GM19239 (cell line): ENCODE measurements at places on chromosomes 12 and 14.

DNA sequence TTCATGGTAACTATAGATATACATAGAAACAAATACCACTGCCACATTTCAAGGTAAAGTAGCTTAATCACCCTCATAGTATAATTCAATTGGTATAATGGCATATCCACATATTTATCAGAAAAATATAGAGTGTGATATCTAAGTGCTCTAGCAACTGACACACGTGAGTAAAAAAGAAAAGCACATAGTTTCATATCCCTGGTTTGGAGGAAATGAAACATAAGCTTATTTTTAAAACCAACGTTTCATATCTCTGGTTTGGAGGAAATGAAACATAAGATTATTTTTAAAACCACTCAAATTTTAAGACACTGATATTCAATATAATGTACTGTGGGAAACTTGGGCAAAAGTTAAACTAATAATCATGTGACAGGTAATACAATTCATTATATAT, 2.1 kb downstream of the OR6C70 start:
- no peak for DNase-seq

DNA sequence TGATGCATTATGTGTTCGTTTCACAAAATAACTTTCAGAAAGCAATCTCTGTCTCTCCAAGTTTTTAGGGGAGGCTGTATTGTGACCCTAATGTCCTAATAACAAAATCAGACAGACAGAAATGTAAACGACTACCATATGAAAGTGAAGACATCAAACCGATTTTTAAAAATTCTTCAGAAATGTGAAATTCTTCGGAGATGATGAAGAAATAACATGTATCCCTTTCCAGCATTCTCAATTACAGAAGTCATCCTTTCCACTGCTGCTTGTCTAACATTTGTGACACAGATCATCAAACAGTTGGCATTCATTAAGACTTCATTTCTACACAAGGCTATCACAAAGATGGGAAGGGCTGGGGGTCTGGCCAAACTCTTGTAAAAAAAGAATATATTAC, 41.0 kb downstream of the DMAC2L start:
- DNase-seq: no peak

- DNase-seq: no peak
Observed at GRCh38 chr14:85439696-85440328, 90.1 kb upstream of the FLRT2 start.

- no peak for DNase-seq
Observed at GRCh38 chr12:113961921-113962710, 4.0 kb downstream of the RBM19 start.

GRCh38 chr14:78524766-78525165, 354.6 kb downstream of the NRXN3 start:
- no peak for DNase-seq

DNA sequence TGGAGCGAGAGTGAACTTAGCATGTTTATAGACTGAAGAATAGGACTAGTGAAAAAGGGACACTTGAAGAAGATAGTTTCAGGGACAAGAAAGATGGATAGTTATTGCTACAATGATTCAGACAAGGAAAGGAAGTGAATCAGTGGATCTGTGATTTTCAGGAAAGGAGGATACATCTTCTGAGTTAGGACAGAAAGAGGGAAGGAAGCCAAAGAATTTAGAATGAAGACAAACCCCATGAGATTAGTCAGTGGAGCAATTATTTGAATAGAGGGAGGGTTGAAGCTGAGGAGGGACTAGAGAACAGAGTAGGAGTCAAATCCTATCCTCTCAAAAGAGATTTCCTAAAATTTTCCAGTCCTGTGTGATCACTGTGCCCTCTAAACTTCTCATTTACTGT, 282.7 kb downstream of the AKAP6 start:
- no peak for DNase-seq

DNA sequence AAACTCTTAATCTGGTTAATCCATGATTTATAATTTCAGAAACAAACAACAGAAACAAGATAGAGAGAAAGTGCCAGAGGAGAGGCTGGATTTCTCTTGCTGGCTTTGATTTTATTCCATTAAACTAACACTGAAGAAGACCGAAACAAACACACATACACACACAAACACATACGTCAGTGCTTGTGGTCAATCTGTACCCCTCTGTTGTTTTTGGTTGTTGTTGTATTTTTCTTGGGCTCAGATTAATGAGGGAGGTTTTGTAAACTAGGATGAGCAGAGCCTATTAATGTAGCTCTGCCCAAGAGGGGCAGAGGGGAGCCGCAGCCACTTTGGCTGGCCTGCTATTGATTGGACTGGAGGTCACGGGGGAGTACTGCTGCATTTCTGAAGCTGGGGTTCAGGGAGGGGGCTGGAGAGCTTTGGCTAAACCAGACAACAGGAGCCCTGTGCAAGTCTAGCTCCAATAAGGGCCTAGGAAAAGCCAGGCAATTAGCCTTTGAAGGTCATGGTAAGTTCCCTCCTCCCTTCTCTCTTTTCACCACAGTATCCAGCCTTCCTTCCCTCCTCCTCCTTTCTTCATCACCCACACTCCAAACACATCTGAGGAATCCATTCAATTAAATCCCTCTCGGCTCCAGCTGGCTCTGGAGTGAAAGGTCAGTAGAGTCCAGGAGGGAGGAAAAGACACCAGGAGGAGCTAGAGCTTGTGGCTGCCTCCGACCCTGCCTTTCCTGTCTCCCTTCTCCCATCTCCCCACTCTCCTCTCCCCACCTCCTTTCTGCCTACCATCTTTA, 344.1 kb upstream of the LMO3 start:
- no peak for DNase-seq

DNA sequence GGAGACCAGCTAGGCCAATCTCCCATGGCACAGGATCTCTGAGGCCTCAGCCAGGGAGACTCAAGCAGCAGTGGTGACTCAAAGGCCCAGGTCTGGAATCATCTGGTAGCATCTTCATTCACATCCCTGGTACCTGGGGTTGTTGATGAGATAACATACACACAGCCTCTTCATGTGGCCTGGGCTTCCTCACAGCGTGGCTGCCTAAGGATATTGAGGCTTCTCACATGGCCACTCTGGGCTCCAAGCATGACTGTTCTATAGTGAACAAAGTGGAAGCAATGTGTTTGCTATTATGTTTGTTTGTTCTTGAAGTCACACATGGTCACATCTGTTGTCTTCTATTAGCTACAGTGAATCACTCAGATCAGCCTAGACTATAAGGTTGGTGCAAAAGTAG, 584.1 kb downstream of the VRK1 start:
- DNase-seq: no peak

- DNase-seq: no peak
Observed at GRCh38 chr14:103749860-103750259, 34.2 kb downstream of the ZFYVE21 start.

- DNase-seq: peak; percentile 13
Observed at GRCh38 chr14:51093371-51094281, 1.3 kb downstream of the TRIM9 start.

DNA sequence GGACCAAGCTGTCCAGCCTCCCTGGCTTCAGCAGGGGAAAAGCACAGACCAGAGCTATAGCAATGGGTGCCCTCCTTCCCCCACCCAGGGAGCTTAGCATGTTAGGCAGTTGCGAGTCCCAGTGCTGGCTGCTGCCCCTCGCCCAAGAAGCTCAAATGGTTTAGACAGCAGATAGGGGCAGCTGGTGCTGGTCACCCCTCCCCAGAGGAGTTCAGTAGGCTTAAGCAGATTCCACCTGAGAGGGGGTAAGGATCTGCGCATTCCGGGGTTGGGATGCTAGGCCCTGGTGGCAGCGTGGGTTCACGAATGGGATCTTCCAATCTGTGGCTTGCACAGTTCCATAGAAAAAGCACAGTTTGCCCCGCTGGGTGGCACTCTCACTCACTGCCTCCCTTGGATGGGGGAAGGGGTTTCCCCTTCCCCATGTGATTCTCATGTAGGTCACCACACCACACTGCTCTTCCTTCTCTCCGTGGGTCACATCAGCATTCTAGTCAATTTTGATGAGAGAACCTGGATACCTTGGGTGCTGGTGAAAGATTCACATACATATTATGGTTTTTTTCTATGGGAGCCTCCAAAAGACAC, 665.6 kb downstream of the C12orf50 start:
- no peak for DNase-seq

DNA sequence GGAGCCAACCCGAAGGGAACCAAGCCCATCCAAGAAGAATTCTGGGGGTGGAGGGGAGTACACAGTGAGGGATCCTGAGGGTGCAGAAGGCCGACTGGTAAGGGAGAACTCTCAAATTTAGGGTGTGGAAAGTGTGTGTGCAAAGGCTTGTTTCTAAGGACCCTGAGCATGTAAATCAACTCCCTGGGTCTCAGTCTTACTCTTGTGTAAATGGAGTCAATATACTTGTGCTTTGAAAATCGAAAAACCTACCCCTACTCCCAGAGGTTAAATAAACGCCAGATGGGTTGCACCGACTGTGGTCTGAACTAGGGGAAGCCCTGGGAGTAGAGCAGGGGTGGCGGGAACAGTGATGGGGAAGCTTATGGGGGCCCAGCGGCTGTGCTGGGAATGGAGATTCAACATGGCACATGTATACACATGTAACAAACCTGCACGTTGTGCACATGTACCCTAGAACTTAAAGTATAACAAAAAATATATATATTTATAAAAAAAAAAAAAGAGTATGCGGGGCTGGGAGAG, 6.0 kb downstream of the B4GALNT1 start:
- no peak for DNase-seq

DNA sequence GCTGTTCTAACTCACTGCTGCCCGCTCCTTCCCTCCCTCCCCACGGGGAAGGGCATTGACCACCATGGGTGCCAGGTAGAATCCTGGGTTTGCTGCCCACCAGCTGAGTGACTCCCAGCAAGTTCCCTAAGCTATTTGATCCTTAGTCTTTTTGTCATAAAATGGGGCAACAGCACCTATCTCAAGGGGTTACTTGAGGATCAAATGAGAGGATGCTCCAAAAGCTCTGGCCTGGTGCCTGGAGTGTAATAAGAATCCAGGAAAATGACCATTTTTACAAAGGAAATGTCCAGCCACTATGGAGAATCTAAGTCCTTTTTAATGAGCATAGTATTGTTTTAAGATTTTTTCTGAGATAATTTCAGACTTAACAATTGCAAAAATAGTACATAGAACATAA, 61.4 kb upstream of the CMKLR1 start:
- DNase-seq: no peak

DNA sequence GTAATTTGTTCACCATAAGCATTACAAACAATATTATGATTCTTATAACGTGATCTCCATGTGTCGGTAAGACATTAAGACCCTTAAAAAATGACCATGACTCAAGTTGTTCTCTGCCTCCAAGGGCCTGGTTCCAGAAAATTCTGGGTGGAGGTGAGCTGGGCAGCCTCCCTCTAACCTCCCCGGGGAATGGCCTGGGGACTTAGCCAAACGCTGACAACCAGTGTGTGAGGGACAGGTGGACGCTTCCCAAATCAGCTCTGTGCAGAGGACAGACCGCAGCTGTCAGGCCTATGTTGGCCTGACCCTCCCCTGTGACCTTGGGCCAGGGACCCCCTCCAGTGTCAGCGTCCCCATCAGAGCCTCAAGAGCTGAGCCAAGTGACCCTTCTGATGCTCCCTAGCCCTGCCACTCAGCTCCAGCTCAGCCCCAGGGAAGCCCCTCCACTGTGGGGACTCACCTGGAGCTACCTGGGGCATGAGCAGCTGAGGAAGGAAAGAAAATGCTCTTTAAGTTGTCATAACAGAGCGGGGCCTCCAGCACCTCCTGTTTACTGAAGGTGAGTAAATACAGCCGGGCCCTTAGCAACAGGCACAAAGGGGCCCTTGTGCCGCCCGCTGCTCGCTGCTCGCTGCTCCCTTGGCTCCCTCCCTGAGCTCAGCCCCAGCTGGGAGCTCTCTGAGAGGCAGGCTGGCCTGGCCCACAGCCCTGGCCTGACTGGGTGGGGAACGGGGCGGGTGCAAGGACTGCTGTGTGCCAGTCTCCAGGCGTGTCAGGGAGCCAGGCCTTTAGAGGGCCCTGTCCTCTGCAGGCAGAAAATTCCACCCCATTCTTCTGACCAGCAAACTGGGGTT, 116.6 kb downstream of the CALM1 start:
- DNase-seq: no peak

DNA sequence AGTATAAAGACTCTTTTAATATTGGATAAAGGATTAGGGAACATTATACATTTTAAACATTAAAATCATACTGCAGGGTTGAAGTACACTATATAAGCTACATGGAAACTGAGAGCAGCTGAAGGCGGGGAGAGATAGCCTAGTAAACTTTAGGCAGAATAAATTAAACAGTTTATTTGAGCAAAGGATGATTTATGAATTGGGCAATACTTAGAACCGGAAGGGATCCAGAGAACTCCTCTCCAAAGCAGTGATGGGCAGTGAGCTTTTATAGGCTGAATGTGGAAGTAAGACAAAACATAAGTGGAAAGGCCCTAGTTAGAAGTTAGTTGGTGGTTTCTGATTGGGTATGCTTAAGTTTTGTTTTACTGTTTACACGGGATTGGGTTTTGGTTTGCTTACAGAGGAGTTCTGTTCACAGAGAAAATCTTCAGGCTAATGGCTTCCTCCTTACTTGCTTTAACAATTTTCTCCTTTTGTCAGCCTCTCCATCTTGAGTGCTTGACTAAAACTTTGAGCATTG, 18.9 kb downstream of the LEMD3 start:
- no peak for DNase-seq

DNA sequence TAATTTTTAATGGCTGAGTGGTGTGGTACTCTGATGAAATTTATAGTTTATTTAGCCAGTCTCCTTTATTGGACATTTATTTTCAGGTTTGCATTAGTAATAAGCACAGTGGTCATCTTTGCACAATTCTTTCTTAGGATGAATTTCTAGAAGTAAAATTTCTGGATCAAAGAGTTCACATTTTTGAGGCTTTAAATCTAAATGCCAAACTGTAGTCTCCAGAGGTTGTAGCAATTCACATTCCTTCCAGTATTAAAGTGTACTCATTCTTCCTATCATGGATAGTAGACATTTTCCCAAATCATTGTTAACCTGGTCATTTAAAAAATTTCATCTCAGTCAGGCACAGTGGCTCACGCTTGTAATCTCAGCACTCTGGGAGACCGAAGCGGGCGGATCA, 24.8 kb downstream of the SLC39A9 start:
- no peak for DNase-seq

DNA sequence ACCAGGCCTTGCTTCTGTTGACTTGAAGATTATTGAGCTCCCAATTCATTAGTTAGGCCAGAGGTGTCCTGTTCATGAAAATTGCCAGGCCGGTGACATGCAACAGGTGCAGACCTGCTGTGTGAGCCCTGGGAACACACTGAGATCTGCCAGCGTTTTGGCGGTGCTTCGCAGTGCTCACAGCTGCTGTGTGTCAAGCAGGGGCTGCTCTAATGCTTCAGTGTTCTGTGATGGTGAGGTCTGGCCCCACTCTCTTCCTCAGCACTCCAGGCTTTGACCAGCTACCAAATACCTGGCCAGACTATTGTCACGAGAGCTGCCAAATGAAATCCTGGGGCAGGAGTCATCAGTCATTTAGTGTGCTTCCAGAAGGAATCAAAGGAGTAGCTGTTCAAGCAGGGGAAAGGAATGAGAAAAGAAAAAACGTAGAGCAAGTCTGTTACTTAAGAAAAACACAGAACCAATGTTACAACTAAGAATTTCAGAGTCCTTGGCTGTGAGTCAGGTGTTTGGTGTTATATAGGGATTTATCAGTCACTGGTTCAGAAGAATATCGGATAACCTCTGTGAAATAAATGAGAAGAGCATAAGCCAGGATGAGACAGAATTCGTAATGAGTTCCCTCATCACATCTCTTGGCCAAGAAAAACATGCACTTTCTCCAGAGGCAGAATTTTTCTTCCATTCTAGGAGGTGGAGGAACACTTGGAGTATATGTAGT, 150.8 kb downstream of the FBXL14 start:
- no peak for DNase-seq
